ENCODE measurements at places on chromosomes 6 and 20.

- DNase-seq = no peak
Observed at GRCh38 chr20:43360016-43360415, 97.7 kb upstream of the SRSF6 start.

DNA sequence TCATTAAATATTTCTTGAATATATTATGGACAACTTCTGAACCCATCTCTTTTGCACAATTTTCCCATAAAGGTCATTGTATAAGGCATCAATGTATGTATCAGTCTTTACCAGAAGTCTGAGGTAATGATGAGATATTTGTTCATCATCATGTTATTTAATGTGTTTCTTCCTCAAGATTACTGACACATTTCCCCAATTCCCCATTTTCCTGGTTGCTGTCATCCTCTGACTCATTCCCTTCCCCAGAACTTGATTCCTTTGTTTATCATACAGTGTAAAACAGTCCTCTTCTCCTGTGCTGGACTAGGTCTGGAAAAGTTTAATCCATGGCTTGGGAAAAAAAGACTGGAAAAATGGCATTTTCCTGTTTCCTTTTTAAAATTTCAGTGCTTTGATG lies 107.9 kb upstream of the FLRT3 start:
- no peak for DNase-seq

DNA sequence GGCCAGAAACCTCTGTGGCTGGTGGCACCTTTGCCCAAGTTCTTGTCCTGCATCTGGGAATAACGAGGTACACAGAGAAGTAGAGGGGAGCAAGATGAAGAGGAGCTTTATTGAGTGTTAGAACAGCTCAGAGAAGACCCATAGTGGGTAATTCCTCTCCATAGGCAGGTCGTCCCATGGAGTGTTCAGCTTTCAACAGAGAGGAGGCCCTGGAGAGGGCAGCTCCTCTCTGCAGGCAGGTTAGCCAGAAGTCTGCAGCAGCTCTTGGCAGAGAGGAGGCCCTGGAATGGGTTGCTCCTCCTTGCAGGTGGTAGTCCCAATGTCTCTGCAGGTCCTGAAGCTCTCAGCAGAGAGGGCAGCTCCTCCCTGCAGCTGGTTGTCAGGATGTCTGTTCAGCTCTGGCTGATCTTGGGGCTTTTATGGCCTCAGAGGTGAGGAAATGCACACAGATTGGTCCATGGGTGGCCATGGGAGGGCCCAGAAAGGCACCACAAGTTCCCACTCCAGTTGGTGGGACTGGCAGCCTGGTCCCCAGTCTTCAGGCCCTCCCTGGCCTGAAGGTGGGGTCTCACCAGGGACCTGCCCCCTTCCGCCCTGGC lies 89.0 kb downstream of the IPCEF1 start:
- no peak for DNase-seq

GRCh38 chr20:33640287-33640686 lies 21.8 kb upstream of the C20orf144 start:
- DNase-seq = no peak

- DNase-seq = no peak
Observed at GRCh38 chr6:70537266-70537665, 29.5 kb upstream of the SDHAF4 start.

GRCh38 chr6:105810105-105810921 lies 275.8 kb upstream of the PRDM1 start:
- DNase-seq = no peak

DNA sequence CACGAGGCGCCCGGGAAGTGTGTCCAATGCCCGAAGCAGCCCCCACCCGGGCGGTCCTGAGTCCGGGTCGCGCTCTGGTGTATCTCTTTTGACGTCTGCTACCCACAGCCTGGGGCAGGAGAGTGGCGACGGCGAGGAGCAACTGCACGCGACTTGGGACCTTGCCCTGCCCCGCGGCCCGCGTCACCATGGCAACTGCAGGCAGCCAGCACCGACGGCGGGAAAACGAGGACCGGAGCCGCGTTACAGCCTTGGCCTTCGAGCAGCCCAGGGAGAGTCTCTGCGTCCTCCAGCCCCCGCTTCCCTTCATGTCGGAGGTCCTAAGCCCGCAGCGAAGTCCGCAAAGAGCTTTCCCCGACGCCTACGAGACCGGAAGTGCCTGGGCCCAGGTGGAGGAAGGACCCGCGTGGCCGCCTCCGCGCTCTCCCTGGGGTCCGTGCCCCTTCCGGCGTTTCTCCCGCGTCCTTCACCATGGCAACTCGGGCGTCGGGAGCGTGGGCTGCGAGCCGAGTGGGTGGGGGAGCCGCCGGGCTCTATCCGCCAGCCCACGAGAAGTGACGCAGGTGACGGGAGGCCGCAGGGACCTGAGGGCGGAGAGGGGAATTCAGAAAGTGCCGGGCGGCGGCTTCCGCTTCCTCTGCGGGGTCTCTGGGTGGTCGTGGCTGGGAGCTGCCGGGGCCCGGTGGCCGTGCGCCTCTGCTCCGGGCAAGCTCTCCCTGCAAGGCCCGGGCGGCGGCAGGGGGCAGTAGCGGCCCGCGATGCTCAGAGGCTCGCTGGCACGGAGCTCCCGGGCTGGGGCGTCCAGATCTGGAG lies 88.6 kb upstream of the TGM3 start:
- DNase-seq = peak; percentile 46

DNA sequence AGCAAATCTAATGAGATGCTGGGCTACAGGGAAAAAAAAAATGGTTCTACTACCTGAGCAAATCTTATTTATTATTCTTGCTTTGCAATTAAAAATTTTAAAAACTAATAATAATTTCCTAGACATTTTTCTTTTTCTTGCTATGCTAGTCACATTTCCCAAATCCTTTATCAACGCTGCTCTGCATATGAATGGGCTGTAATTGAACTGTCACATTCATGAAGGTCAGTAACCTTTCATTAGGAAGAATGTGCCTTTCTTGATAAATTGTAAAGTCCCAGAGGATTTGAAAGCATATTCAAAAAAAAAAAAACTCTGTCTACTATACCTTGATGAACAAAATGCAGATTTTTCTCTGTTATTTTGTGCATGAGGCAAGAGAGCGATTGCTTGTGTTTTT lies 538.7 kb upstream of the ID4 start:
- no peak for DNase-seq

GRCh38 chr20:50227506-50227905 lies 36.9 kb downstream of the CEBPB start:
- no peak for DNase-seq

DNA sequence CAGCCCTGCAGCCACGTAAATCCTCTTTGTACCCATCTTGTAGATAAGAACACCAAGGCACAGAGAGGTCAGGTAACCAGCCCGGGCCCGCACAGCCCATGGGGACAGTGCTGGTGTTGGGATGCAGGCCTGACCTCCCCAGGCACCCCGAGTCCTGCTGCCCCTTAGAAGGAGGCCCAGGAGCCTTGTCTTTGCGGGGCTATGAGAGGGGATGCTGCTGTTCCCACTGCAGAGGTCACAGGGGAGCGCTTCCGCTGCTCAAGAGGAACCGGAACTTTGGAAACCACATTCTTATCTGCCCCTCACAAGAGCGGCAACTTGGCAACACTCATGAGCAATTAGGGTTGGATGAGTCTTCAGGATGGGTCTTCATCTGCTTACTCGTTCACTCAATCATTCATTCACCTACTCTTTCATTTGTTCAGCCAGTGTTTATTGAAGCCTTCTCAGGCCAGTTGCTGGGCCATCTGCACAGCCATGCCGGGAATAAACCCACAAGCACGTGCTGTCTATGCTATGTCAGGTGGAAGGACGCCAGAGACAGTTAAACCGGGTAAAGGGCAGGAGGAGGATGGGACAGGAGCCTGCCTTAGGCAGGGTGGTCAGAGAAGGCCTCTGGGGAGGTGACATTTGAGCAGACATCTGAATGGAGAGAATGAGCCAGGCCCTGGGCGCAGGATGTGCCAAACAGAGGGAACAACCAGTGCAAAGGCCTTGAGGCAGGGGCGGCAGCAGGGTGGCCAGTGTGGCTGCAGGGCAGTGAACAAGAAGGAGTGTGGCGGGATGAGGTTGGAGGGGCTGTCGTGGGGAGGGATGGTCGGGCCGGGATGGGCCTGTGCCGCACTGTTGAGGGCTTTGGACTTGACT lies 60.8 kb downstream of the RBM38 start:
- DNase-seq = no peak

- DNase-seq = no peak
Observed at GRCh38 chr6:95784869-95785268, 207.5 kb downstream of the MANEA start.

- no peak for DNase-seq
Observed at GRCh38 chr6:14642842-14643241, 525.3 kb downstream of the CD83 start.

DNA sequence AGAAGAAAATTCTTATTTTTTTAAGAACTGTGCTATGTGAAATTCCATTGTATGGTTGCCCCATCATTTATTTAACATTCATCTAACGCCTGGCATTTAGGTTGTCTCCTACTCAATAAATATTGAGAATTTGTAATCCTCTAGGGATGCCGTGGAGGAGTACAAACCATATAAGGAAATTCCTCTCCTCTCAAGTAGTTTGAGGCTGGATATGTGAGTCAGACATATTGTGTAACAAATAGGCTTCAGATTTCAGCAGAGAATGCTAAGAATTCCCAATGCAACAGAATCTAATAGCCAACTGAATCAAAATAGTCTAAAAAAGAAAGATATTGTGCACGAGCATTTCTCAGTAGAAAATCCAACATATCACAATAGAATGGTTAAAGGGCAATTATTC lies 174.7 kb downstream of the OTOR start:
- peak; percentile 1 for DNase-seq

GRCh38 chr20:49769048-49769581 lies 43.5 kb upstream of the SLC9A8 start:
- no peak for DNase-seq

DNA sequence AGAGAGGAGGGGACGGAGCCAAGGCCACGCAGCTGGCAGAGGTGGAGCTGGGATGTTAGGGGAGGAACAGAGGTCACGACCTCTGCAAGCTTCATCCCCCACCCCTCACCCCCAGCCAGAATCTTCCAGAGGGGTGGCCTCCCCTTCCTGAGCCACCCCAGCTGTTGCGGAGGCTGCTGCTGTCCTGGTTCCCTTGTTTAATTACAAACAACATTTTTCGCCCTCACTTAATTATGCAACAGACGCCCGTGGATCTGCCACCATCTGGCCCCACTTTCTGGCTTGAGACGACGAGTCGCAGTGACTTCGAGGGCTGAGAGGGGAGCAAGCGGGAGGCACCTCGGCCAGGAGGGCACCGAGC lies 153.7 kb upstream of the PTPN1 start:
- no peak for DNase-seq

DNA sequence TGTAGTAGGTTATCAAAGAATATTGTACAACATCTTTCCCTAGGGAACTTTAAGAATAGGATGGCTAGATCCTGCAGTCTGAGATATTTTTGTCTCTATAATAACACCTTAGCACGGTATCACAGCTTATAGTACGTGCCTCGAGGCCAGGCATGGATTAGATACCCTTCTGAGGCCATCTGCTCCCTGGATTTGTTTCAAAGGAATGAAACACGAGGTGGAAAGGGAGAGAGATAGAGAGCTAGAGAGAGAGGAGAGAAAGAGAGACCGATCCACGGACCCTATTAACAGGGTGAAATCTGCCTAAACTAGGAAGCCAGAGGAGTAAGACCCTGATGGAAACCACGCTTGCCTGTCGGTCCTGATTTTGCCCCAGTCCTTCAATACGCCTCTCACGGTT lies 92.5 kb downstream of the CD83 start:
- no peak for DNase-seq

DNA sequence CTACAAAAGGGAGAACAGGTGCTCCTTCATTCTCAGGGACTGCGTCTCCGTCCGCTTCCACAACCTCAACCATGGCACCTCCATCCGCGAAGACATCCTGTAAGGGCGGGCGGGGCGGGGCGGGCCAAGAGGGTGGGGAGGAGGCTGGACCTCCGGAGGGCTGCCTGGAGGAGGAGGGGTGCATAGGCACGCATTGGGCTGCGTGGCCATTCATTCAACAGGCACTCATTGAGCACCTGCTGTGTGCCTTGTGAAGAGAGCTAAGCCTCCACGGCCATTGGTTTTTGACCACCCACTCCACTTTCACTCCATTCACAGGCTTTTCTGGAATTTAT lies 435 bp downstream of the ZSWIM3 start:
- DNase-seq = no peak

DNA sequence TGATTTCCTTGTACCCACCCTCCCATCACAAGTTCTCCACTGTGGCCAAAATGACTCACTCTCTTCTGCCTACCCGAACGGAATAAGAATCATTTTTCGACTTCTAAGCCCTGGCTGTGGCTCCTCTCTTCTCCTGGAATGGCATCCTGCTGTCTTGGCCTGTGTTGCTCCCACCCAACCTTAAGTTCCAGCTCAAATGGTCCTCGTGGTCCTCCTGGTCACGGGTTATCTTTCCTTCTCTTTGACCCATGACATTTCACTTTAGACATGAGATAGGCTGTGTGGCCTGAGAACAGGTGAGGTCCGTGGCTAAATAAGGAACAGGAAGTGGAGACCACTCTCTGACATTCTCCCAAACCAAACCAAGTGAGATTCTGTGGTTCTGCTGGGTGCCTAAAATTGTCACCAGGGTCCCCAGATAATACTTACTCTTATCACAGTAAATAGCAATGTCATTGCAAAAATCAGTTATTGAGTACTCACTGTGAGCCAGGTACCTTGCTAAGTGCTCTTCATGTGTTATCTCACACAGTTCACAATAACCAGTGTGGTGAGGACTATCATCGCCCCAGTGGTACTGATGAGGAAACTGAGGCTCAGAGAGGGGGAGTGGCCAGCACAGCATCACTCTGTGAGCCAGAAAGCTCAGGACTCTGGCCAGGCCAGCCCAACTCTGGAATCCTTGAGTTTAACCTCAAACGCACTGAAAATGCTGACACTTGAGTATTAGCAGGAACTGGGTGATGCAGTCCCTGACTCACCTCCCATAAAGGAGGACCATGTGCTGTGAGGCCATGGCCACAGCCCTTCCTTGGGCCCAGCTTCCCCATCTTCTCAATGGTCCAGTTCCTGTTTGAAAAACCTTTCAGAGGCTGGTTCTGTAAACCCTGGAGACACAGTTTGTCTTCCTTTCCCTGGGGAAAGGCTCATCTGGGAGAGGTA lies 74.8 kb upstream of the SIRPA start:
- no peak for DNase-seq

- no peak for DNase-seq
Observed at GRCh38 chr20:1587781-1588532, 30.5 kb upstream of the SIRPD start.

DNA sequence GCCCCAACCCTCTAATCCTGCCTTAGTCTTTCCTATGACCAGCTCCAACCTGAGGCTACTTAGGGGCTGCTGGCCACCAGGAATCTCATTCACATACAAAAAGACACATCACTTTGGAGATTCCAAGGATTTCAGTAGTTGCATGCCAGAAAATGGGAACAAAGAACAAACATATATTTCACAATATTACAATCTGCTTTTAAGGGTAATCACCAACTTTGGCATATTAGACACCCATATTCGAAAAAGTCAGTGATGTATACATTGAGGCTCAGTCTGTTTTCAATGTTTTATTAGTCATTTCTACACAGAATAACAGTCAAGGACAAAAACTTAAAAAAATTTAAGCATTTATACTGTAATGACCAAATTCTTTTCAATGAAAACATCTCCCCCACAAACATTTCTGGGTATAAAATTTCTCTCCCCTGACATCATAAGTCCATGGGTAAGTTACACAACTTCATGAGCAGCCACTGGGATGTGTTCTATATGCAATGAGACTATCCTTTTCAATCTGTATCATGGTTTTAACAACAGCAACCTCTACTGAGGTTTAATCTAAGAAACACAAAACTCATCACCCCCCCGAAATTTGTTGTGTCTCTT lies 103.5 kb downstream of the MAP7 start:
- DNase-seq = no peak

All from NCI-H1436 (cell line).